ENCODE measurements at places on chromosomes 11 and 22. TPM values are rescaled to one million over a fixed set of nuclear protein-coding genes. Genes with fewer than 3 reads are reported as not detected.

Gene NLRP6
- total RNA-seq: not detected

DNA sequence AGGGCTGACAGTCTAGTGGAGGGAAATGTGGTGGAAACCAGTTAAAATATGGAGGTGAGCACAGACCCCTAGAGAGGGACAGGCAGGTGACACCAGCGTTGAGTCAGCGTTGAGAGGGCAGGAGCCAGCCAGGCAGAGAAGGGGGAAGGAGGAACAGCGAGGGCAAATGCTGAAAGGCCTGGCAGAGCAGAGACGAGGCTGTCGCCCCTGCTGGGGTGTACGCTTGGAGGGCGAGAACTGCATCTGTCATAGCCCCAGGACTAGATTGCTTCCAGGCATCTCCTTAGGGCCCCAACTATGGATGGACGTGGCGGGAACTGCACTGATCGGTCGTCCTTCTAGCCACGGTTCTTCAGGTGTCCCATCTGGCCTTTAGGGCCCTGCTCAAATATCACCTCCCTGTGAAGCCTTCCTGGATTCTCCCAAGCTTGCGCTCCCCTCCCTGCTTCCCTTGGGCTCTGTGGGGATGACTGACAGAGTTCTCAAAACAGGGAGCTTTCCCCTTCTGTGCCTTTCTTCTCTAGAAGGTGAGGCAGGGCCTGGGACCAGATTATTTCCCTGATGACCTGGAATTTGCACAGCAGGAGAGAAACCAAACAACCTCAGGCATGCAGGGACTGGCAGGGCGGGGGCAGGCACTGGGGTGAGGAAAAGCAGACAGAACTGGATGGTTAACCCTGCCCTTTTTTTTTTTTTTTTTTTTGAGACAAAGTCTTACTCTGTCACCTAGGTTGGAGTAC is 11.1 kb downstream of the SYNGR1 start:
- peaks cover 4% of the 10 kb centered on the region for H3K4me1 ChIP-seq
- H3K4me3 ChIP-seq: no peak overlapping the region
- H3K36me3 ChIP-seq: no peaks in the 10 kb centered on the region
- peak; percentile 64 for DNase-seq
- no peak overlapping the region for H3K27ac ChIP-seq

DNA sequence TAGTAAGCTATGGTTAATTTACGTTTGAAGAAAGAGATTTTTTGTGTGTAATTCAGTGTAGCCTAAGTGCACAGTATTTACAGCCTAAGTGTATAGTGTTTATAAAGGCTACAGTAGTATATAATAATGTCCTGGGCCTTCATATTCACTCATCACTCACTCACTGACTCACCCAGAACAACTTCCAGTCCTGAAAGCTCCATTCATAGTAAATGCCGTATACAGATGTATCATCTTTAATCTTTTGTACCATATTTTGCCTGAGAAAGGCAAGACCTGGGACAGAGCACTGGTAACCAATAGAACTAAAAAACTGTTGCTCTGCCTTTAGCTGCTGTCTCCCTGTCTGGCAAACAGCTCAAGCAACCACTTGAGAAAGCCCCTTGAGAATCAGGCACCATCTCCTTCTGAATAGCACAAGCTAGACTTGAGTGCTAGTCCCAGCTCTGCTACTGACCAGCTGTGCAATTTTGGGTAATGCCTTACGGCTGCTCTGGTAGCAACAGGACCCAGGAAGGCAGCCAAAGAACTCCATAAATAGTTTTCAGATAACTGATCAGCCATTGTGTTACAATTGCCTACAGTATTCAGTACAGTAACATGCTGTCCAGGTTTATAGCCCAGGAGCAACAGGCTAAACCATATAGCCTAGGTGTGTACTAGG is 131.3 kb downstream of the KCNC1 start:
- H3K4me3 ChIP-seq: no peak overlapping the region
- no peak for DNase-seq
- no peaks in the 10 kb centered on the region for H3K36me3 ChIP-seq
- H3K4me1 ChIP-seq: peaks cover under 1% of the 10 kb centered on the region

DNA sequence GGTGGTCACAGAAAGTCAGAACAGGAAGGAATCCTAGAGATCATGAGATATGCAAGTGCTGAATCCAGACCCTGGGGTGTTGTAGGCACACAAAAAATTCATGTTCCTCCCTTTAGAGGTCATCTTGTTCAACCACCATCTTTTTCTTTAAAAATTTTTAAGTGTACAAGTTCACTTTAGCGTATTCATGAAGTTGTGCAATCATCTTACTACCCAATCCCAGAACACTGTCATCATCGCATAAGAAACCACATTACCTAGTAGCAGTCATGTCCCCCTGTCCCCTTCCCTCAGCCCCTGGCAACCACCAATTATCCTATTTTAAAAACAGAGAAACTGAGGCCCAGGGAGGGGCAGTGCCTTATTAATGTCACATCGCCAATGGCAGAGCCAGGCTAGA is 20.3 kb upstream of the WNT11 start:
- H3K4me3 ChIP-seq: no peak overlapping the region
- H3K4me1 ChIP-seq: no peaks in the 10 kb centered on the region
- DNase-seq: no peak
- no peaks in the 10 kb centered on the region for H3K36me3 ChIP-seq

DNA sequence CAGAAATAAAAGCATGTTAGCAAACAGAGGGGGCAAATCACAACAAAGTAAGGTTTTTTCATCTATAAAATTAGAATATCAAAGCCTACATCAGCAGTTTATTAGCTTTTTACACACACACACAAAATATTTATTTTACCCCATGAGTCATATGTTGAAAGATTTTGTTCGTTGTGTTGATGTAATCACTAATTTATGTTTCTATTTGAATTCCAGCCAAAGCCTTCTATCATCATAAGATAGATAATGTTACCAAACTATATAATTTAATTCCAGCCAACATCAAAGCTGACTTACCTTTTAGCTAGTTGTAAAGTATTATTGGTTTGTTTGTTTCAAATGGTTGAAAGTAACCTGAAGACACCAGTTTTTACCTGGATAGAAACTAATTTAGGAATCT is 458.0 kb upstream of the ARHGAP42 start:
- no peak for DNase-seq
- H3K4me1 ChIP-seq: no peaks in the 10 kb centered on the region
- no peak overlapping the region for H3K4me3 ChIP-seq
- H3K36me3 ChIP-seq: no peaks in the 10 kb centered on the region
- no peaks in the 10 kb centered on the region for H3K27me3 ChIP-seq
- no peak overlapping the region for H3K27ac ChIP-seq

- peaks cover 35% of the 10 kb centered on the region for H3K36me3 ChIP-seq
- no peak overlapping the region for H3K27ac ChIP-seq
- H3K4me1 ChIP-seq: peaks cover 10% of the 10 kb centered on the region
Measured at GRCh38 chr11:119025978-119026766, 4.5 kb downstream of the SLC37A4 start.

- H3K27ac ChIP-seq: no peak overlapping the region
- no peaks in the 10 kb centered on the region for H3K36me3 ChIP-seq
- H3K27me3 ChIP-seq: no peaks in the 10 kb centered on the region
- DNase-seq: no peak
- no peak overlapping the region for H3K4me3 ChIP-seq
Measured at GRCh38 chr22:45482169-45482568, 20.5 kb upstream of the FBLN1 start.

Gene APLP2
- total RNA-seq: 326 TPM

DNA sequence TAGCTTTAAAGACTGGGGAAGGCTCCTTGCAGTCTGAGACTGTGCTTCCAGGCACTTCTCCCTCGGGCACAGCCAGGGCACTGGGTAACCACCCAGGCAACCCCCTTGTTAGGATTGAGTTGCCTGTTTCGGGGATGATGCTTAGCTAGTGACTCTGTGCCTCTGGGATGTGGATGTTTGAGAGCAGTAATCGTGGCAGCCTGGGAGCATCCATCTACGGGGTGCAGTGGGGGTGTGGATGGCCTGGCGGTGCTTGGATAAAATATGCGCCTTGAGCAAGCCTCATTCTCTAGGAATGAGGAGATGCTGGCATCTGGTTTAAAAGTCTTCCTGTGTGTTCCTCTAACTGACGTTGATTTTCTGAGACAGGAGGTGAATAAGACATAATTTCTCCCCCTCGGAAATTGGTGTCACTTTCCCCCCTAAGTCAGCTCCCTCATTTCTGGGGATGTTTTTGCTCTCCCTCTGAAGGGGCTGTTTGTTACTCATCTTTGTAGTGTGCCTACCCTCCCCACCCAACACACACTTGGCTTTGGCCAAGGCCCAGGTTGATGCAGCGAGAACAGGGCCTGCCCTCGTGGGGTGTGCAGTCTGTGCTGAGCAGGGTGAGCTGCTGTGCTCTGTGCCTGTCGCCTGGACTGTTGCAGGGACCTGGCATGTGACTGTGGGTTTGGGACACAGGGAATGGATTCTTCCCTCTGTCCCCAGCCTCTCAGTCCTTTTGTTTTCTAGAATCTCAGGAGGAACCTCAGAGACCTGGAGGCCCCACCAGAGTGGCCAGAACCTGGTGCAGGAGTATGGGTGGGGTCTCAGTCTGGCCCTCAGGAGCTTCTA is 2.0 kb downstream of the GNAZ start:
- peak; percentile 69 for DNase-seq
- H3K27me3 ChIP-seq: peaks cover 3% of the 10 kb centered on the region
- H3K27ac ChIP-seq: no peak overlapping the region
- H3K4me1 ChIP-seq: peaks cover 5% of the 10 kb centered on the region
